ENCODE measurements at places on chromosomes 6 and 20. TPM values are rescaled to one million over a fixed set of nuclear protein-coding genes. Genes with fewer than 3 reads are reported as not detected.

Gene RAET1E
- total RNA-seq: 16.3 TPM

Gene ROMO1
- 448 TPM for total RNA-seq

Gene ARMC2
- total RNA-seq: 0.56 TPM

Gene FAM209B
- total RNA-seq: 0.49 TPM

Gene HEY2
- total RNA-seq: 0.78 TPM

Gene CAGE1
- 0.37 TPM for total RNA-seq

Gene TRIM40
- total RNA-seq: not detected

Gene IL20RA
- total RNA-seq: 3.8 TPM

Gene ECT2L
- not detected for total RNA-seq

Gene PROKR2
- total RNA-seq: not detected

Gene SMLR1
- not detected for total RNA-seq

Gene FHL5
- total RNA-seq: not detected

Gene SLC22A16
- total RNA-seq: not detected

Gene KCNK16
- total RNA-seq: not detected

Gene KCNQ2
- total RNA-seq: not detected

Gene RMND1
- 24.6 TPM for total RNA-seq
